ENCODE measurements at places on chromosomes 7 and 10.

DNA sequence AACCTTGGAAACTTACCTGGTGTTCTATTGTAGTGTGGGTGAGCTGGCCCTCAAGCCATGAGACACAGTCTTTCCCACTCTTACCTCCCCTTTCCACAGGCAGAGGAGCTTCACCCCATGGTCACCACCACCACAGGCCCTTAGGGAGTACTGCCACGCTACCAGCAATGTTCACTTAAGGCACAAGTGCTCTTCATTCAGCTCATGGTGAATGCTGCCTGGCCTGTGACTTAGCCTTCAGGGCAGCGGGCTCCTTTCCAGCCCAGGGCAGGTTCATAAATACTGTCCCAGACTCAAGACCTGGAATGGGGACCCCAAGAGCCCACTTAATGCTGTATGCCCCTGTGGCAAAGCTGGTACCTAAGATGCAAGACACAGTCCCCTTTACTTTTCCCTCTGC, 109.4 kb downstream of the MYO3A start:
- DNase-seq: no peak

DNA sequence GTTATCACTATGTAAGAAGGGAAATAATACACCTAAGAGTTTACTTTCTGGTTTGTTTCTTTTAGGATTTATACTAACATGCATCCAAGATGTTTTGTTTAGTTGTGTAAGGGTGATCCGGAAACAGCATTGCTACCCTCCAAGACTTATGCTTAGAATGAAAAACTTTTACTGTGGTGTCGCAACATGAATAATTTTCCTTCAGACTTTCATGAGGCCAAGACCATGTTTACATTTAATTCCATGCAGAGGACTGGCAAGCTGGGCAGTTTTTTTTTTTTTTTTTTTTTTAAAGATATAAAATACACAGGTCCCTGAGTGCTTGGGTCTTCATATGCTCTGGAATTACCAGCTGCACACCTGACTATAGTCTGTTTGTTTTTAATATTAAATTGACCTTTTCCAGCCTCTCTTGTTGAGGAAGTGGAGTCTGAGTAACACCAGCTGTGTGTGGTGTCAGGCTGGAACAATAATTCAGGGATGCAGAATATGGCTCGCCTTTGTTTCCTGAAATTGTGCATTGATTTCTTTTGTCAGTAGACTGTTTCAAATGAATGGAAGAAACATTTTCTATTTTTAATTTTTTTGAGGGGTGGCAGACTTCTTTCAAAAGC, 81.7 kb downstream of the ST7 start:
- DNase-seq: no peak

- no peak for DNase-seq
Measured at GRCh38 chr7:123282181-123282580, 82.4 kb upstream of the SLC13A1 start.

- no peak for DNase-seq
Measured at GRCh38 chr10:113278664-113279063, 274.2 kb upstream of the HABP2 start.

- DNase-seq: no peak
Measured at GRCh38 chr10:123560301-123561140, 105.6 kb upstream of the GPR26 start.
